ENCODE measurements at places on chromosomes 11 and 22.
A peak's percentile ranks its signal among the peaks of the same experiment; 100 is the strongest.

GRCh38 chr11:65107751-65108468 is 3.8 kb upstream of the TM7SF2 start:
- no peak for DNase-seq

DNA sequence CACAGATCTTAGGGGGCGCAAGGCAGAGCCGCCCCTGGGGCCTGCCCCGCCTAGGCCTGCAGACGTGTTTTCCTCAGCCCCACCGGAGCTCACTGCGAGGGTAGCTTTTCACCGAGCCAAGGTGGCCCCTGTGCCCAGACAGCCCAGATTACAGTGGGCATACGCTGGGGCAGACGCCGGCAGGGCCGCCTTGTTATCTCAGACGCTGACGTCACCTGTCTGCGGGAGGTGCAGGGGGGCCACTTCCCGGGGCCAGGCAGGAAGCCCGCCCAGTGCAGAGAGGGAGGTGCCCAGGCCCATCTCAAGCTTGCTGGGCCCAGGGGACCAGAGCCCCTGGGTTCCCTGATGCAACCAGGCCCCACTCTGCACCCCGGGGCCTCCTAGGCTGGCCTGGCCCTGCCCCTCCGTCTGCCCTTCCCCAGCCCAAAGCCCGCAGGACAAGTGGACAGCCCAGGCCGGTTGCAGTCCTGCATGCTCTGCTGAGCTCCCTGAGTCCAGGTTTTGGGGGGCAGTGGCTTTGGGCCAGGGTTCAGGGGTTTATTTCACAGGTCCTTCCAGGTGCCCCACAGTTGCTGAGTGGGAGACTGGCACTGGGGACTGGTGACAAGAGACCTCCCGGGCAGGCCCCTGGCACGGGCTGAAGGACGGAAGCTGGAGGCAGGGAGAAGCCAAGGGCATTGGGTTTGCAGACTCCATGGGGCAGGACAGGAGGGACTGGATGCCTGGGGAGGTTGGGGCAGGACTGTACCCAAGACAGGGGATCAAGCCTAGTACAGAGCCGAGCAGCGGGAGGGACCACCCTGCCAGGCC is 38.6 kb downstream of the IGF2 start:
- DNase-seq, result no peak

- no peak for DNase-seq
Measured at GRCh38 chr11:129960216-129961214, 42.1 kb downstream of the PRDM10 start.

GRCh38 chr22:48226026-48227013 is 1463.9 kb downstream of the TBC1D22A start:
- no peak for DNase-seq

DNA sequence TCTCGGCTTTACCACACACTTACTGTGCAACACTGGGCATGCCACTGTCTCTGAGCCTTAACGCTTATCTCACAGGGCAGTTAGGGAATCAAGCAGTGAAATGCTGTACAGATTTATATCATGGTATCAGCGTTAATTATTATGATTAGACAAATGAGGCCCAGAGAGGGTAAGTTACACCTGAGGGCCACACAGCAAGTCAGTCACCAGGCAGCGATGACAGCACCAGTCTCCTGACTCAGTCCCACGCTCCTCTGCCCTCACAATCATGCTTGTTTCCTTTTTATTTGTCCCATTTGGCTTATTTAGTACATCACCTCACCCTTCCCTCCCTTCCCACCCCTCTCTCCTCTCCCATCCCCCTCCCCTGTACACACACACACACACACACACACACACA is 12.2 kb downstream of the CHRDL2 start:
- no peak for DNase-seq

DNA sequence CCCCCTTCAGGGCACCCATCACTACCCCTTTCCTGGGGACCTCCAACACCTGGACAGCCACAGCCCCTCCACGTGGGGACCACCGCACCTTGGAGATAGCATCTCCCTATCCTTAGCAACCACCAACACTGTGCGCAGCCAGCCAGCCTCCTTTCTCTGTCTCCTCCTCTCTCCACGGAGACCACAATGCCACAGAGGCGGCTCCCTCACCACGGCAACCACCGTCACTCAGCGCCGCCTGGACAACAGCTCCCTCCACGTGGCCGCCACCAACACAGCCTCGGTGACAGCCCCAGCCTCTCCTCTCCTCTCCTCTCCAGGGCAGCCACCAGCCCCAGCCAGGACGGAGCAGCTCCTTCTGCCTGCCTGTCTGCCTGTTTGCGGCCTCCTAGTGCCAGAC is 10.5 kb downstream of the ELFN2 start:
- DNase-seq, result no peak

GRCh38 chr11:6646918-6647679 is 8.5 kb downstream of the DCHS1 start:
- DNase-seq, result no peak

- no peak for DNase-seq
Measured at GRCh38 chr11:19525714-19526113, 186.9 kb upstream of the NAV2 start.

DNA sequence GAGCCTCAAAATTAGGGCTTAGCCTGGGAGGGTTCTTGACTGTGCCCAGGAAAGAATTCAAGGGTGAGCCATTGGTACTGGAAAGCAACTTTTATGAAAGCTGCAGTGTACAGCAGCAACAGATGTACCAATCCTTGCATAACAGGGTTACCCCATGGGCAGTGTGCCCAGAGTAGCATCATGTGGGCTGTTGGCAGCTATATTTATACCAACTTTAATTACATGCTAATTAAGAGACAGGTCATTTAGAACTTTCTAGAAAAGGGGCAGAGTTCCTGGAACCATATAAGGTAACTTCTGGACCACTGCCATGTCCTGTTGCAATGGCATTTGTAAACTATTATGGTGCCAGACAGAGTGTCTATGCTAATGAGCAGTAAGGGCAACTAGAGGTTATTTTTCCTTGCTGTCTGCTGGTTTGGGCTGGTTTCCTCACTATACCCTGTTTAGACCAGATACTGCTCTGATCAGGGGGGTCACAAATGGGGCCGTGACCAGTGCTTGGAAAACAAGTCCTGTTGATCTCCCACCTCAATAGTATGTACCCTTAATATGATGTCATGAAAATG is 1120.5 kb upstream of the RAG2 start:
- DNase-seq, result no peak

DNA sequence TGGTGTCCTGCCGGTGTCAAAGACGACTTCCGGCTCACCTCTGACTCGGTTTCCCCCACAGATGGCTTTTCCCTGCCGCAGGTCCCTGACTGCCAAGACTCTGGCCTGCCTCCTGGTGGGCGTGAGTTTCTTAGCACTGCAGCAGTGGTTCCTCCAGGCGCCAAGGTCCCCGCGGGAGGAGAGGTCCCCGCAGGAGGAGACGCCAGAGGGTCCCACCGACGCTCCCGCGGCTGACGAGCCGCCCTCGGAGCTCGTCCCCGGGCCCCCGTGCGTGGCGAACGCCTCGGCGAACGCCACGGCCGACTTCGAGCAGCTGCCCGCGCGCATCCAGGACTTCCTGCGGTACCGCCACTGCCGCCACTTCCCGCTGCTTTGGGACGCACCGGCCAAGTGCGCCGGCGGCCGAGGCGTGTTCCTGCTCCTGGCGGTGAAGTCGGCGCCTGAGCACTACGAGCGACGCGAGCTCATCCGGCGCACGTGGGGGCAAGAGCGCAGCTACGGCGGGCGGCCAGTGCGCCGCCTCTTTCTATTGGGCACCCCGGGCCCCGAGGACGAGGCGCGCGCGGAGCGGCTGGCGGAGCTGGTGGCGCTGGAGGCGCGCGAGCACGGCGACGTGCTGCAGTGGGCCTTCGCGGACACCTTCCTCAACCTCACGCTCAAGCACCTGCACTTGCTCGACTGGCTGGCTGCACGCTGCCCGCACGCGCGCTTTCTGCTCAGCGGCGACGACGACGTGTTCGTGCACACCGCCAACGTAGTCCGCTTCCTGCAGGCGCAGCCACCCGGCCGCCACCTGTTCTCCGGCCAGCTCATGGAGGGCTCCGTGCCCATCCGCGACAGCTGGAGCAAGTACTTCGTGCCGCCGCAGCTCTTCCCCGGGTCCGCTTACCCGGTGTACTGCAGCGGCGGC is 5.5 kb downstream of the B3GNT6 start:
- no peak for DNase-seq

- no peak for DNase-seq
Measured at GRCh38 chr22:26722159-26722558, 64.8 kb downstream of the MIAT start.

GRCh38 chr11:118033443-118033842 is 43.4 kb upstream of the TMPRSS4 start:
- no peak for DNase-seq

- DNase-seq, result no peak
Measured at GRCh38 chr11:89405629-89406028, 85.5 kb downstream of the NOX4 start.

DNA sequence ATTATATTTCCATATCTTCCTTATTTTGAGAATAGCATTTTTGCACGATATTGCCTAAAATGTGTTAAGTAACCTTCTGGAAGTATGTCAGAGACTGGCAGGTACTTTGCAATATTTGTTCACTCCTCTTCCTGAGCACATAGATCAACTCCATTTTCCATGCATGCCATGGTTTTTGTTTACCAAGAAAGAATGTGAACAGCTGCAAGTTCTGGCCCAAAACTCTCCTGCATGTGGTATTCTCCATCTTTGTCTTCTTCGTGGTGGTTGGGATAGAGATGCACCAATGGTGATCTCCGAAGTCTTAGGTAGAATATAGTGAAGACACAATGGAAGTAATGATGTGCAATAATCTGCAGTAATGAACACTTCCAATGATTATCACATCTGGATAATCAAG is 2241.0 kb upstream of the RAG2 start:
- no peak for DNase-seq

- DNase-seq, result no peak
Measured at GRCh38 chr11:19774329-19774728, 61.7 kb downstream of the NAV2 start.

GRCh38 chr11:31218847-31219246 is 150.7 kb downstream of the DCDC1 start:
- no peak for DNase-seq

- DNase-seq, result no peak
Measured at GRCh38 chr11:83023410-83023809, 48.3 kb downstream of the RAB30 start.

DNA sequence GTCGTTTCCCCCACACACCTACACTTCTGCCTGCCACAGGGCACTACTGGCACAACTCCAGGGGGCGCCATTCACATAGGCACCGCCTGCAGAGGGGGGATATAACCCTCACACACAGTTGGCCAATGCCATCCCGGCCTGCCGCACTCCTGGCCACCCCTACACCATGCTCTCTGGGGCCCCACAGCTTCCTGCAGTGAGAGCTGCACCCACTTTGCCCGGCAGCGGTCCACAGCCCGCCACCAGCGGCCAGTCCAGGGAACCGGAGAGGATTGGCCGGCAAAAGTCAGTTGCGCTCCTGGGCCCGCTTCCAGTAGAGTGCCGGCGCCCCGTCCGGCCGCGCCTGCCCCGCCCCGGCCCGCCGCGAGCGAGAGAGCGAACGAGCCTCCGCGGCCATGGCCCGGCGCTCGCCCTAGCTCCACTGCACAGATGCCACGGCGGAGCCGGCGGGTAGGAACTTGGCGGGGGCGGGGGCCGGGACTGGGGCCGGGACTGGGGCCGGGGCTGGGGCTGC is 25.6 kb upstream of the SUSD2 start:
- peak; percentile 78 for DNase-seq

- no peak for DNase-seq
Measured at GRCh38 chr22:36319595-36320497, 66.9 kb downstream of the APOL1 start.

DNA sequence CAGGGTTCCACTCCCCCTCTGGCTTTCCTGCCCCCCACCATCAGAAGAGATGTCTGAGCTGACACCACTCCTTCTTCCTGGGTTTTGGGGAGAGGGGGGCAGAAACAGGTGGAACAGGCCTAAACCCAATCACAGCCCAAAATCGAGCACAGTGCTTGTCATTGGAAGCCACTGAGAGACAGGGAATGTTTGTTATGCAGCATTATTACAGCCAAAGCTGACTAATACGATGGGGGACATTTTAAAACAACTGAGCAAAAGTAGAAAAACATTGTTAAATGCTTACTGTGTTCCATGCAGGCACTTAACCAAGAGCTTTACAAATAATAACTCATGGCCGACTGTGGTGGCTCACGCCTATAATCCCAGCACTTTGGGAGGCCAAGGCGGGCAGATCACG is 32.5 kb upstream of the RTL6 start:
- no peak for DNase-seq

GRCh38 chr22:46187862-46188261 is 37.5 kb downstream of the PPARA start:
- no peak for DNase-seq

- DNase-seq, result no peak
Measured at GRCh38 chr11:57491371-57492061, 24.0 kb downstream of the SLC43A1 start.

DNA sequence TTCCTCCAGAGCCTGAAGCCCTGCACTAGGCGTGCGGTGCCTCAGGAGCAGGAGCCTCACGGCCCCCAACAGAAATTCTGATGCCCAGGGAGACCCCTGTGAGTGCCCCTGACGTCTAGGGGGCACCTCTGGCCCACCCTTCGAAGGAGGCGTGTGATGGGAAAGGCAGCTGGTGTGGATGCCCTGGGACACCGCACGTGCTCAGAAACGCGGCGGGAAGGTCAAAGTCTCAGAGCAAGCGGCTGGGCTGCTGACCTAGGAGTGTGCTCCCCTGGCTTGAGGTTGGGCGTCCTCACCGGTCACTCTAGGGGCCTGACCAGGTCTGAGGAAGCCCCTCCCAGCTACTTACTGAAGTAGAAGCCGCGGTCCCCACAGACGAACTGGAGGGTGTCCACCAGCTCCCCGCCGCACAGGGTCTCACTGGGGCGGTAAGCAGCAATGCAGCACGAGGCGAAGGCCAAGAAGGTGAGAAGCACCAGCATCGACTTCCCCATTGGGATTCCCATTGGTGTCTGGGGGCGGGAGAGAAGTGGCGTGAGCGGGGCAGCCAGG is 4.1 kb downstream of the IGF2 start:
- no peak for DNase-seq

DNA sequence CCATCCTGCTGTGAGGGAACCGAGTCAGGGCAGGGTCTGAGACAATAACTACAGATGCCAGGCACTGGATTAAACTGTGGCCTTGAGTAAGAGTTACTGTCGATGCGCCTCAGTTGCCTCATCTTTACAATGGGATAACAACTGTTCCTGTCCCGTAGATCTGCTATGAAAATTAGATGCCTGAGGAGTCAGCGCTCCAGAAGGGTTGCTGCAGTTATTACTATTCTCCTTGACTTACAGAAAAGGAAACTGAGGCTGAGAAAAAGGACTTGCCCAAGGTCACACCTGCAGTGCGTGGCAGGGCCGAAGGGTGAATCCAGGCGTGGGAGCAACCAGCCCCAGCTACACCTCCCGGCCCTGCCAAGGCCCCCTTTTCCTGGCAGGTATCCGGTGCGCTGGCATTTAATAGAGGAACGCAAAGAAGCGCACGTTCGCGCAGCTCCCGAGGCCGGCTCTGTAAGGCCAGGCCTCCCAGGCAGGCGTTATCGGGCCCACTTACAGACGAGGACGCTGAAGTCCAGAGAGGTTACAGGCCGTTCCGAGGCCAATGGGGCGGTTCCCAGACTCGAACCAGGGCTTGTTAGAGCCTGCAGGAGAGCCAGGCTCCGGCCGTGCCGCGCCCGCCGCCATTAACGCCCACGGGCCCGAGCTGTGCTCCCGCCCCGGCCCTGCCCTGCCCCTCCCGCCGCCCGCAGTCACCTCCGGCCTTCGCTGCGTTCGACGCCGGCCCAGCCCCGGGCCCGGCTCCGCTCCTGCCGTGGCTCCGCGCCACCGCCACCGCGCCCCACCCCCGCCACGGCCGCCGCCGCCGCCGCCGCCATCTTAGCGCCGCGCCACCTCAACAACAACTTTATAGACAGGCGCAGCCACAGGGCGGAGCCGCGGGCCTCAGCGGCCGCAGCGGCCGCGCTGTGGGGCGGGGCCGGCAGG is at the start of gene C11orf68:
Gene C11orf68 (minus strand): TSS at position 852 of the 930 bp plus-strand sequence. CDS start 31 bp downstream, at position 821.
- no peak for DNase-seq
